ENCODE measurements at places on chromosomes 4 and X.
A peak's percentile ranks its signal among the peaks of the same experiment; 100 is the strongest.

DNA sequence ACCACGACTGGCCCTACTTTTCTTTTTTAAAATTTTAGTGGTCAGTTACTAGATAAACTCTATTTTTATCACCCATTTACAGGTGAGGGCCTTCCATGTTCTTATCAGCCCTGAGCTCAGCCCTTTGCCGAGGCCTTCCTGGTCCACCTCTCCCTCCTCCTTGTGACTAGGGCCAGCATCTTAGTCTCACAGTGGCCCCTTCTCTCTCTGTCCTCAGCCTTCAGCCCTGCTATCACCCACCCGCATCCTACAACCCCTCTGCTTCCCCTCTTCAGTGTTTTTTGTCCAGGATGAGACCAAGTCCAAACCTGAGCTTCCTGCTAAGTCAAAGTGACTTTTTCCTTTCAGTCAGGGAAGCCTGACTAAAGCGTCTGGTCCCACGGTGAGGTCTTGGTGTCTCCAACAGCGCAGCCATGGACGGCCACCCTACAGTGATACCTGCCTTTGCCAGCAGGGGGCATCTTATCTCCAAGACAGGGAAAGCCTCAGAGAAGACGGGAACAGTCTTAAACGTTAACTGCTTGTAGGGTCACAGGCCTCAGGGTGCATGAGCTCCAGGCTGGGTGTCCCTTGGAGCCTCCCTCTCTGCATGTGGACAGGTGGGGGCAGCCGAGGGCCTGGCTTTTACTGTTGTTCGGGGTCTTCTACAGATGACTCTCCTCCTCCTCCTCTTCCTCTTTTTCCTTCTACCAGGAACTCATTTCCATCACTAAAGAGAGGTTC is 11.7 kb upstream of the GAGE10 start:
- DNase-seq = peak; percentile 2

DNA sequence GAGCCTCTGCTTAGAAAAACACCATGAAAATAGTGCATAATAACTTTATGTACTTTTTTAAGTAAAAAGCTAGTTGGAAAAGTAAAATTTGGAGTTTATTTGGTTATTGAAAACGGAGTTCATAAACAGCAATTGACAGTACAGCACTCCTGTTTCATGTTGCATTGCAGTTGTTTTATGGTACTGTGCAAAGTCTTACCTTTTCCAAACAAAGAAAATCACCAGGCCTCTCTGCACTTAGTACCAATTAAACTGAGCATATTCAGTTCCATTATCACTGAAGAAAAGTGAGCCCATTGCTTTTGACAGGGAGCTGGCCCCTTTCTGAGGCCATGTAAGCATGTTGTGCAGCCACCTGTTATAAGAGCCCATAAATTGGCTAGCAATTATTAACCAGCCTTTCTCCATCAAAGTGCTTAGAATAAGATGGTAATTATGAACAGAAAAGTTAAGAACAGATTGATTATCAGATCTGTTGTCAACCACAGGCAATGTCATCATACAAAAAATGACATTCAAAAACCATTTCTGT is 376.6 kb upstream of the EMCN start:
- DNase-seq = peak; percentile 33

DNA sequence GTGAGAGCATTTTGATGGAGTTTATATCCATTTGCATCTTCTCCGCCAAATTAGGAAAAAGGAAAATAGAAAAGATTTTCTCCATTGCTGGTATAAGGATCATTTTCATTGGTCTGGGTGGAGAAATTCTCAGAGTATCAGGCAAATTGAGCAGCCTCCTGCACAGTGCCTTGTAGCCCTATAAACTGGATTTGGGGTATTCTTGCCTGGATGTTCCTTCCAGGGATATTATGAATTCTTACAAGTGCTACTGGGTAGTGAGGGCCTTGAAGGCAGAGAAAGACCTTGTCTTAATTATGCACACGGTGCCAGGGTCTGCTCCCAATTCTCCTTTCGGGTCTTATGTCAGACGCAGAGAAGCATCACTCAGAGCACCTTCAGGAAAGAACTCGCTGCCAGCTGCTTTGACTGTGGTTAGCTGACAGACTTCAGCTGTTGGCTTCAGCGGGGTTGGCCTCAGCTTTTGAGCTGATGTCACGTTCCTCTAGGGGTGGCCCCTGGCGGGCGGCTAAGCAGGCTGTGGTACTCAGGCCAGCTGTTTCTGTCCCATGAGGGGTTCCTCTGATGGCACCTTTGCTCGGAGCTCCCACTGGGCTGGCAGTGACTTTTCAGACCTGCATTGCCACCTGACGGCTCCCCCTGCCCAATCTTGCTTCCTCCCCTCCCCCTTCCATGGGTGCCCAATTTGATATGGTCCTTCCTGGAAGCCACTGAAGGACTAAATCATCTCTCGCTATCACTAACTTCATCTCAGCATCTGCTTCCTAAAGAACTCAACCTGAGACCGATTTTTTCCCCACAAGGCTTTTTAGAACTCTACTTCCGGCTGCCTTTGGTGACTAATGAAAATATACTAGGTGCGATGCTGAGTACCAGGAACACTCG is 519.5 kb downstream of the BCOR start:
- DNase-seq = no peak

DNA sequence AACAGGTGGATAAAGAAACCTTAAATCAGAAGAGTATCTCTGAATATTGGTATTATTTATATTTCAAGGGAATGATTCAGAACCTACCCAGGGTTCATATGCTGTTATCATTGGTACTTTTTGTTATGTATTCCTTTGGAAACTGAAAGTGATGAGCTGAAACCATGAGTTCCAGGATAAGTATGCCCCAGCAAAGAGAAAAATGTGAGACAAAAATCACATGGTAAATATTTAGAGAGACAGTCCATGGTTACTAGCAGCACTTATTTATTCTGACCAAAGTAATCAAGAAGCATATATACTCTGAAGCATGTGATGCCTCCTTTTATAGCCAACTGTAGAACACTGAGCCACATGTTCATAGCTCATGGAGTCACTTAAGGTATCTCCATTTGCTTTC is 277.7 kb downstream of the ARAP2 start:
- no peak for DNase-seq

GRCh38 chrX:70190225-70190624 is 12.9 kb downstream of the DGAT2L6 start:
- DNase-seq = no peak

DNA sequence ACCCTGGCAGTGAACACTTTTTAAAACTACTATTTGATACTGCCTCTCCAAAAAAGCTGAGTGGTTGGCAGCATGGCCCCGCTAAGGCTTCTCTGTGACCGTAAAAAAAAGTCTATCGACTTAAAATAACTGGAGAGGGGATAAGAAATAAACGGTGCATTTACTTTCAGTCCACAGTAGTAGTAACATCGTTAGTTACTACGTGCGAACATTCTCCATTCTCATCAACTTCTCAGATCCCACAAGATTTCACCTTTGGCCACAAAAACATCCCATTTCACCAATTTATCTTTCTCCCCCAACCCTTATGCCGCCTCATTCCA is 524 bp upstream of the EXOSC9 start:
- DNase-seq = peak; percentile 22

- no peak for DNase-seq
Observed at GRCh38 chr4:74293558-74293957, 14.7 kb upstream of the EPGN start.

DNA sequence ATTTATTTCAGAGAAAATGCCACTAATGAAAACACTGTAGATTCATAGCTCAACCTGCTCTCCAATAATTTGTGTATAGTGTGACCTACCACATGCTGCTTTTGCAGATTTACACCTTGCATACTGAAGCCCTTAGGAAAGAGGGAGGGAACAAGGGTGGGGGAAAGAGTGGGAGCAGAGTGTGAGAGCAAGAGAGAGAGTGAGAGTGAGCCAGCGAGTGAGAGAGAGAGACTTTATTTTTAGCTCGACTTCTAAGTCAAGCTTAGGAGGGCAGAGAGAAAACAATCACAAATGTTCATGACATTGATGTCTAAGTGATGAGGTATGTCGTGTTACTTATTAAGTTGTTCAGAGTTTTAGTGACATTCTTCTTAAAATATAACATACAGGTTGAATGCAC is 112.5 kb upstream of the HAND2 start:
- peak; percentile 46 for DNase-seq

DNA sequence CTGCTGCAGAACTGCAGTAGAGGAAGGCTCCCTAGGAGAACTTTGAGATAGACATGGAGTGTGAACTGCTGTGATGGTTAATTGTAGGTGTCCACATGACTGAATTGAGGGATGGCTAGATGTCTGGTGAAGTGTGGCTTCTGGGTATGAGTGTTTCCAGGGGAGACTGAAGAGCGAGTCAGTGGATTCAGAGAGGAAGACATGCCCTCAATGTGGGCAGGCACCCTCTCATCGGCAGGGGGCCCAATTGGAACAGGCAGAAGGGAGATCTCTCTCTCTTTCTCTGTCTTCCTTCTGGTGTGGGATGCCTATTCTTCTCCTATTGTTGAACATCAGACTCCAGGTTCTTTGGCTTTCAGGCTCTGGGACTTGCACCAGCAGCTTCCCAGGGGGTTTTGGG is 304.7 kb upstream of the GATB start:
- no peak for DNase-seq

DNA sequence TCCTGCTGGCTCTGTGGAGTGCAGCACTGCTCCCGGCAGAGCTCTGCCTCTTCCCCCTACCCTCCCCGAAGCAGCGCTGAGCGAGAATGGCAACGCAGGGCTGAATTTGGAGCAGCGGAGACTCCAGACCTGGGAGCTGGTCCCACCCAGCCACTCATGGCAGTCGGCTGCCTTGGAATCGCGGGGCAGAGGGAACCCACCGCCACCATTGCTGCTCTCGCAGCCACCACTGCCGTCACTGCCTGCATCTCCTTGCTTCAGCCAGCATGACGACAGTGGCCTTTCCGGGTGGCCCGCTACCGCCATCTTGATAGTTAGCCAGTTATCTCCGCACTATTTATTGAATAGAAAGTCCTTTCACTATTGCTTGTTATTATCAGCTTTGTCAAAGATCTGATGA is 321.5 kb upstream of the POU3F4 start:
- no peak for DNase-seq

DNA sequence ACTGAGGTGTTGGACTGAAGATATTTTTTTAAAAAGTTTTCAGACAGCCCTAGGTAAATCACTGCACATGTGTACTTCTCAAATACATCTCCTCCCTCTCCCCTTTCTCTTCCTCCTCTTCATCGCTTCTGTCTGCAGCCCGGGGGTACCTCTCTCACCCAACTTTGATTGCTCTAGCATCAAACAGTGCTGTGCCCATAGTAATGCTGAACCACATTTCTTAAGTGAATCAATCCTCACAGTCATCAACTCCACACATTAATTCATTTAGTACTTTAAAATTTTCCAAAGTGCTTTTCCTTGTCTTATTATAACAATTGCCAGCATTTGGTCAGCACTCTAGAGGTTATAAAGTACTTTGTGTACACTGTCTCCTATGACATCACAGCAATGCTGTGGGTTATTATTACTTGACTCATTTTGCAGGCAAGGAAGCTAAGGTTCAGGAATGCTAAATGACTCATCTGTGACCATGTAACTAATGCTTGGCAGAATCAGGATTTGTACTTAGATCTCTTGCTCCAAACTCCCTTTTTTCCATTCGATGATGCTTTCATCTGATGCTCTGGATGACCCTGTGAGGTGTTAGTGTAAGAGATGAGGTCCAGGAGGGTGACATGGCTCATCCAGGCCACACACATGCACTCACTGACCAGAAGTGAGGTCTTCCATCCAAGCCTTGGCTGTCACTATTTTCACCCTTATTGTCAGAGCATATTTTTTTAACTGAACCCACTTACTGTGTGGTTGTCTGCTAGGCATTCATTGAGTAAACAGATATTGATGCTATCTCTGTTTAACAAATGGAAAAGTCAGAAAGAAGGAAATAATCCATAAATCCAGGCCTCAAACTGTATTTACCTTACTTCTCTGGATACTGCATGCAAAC is 58.8 kb downstream of the RHOH start:
- DNase-seq = no peak

GRCh38 chrX:140177821-140178220 is 212.5 kb upstream of the CXorf66 start:
- DNase-seq = no peak

- DNase-seq = no peak
Observed at GRCh38 chrX:120429776-120430540, 39.1 kb downstream of the LAMP2 start.

- no peak for DNase-seq
Observed at GRCh38 chrX:20455001-20455400, 188.3 kb upstream of the RPS6KA3 start.

DNA sequence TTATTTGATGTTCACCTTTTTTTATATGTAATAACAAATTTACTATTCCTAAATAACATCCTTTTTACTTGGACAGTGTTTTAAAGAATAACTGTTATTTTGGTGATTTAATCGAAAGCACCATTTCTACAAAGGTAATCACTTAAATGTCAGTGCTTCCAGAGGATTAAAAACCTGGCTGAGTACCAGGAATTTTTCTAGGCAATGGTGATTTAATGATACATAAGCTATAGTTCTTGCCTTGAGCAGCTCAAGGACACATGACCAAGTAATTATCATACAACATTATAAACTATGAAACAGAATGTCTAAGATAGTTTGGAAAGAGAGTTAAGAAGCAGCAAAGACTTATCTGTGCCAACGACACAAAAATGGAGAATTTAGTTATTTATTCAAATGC is 1291.9 kb upstream of the TENM3 start:
- DNase-seq = no peak

DNA sequence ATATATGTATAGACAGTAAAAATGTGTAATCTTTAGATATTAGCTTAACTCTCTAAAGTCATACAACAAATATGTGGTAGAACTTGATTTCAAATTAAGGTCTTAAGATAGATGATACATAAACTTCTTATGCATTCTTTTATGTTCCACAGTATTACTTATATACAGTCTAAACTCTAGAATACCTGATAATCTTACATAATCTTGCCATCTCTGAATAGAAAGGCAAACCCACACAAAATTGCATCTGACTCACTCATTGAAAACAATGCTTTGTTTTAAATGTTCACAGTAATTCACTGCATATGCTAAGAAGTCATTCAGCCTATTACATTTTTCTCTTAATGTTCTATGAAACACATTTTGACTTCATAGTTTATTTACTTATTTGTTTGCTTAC is 10.1 kb downstream of the SULT1B1 start:
- DNase-seq = no peak

DNA sequence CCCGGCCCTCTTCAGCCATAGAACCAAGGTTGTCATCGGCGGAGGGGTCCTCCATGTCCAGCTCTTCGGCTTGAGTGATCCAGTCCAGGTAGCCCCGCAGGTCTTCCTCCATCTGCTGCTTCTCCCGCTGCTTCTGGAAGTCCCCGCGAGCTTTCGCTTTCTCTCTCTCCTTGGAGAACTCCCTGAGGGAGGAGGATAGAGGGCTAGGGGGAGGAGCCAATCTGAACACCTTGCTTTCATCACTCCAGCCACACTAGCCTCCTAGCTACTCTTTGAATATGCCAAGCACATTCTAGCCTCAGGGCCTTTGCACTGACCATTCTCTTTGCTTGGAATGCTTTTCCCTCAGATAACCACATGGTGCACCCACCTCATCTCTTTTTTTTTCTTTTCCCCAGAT is 6.2 kb downstream of the CACNA1F start:
- no peak for DNase-seq

- DNase-seq = peak; percentile 65
Observed at GRCh38 chrX:43016021-43016420, 238.1 kb upstream of the PPP1R2C start.

- DNase-seq = no peak
Observed at GRCh38 chr4:40719008-40719623, 30.6 kb upstream of the NSUN7 start.
